HFFc6 (cell line): ENCODE measurements at places on chromosomes 2 and 18.

DNA sequence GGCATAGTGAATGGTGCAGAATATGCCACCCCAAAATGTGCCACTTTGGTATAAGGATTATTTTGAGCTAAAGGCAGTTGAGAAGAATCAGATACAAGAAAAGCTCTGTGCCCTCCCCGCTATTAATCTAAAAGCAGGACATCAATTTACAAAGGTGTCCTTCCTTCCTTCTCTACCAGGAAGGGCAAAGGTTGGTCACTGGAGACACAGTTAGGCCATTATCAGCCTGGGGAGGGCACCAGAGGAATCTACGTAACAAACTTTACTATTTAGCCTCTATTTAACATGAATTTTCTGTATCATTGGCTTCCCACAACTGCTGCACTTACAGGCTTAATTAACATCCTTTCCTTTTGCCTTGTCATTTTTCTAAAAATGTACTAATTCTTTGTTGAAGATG lies 52.6 kb downstream of the MEP1B start:
- DNase-seq, result no peak

DNA sequence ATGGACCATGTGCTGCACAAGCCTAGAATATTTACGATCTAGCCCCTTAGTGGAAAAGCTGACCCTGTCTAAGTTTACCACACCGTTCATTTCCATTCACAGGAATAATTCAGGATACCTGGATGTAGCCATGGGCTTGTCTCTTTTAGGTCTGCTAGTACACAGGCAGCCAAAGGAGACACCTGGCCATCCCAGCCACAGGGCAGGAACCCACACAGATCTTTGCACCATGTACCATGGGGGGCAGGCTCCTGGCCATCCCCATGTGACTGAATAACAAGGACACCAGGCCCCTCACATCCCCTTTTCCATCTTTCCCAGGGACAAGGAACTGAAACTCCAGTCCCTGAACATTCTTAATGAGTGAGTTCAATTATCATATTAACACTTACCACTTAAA lies 467.3 kb upstream of the MYT1L start:
- no peak for DNase-seq

DNA sequence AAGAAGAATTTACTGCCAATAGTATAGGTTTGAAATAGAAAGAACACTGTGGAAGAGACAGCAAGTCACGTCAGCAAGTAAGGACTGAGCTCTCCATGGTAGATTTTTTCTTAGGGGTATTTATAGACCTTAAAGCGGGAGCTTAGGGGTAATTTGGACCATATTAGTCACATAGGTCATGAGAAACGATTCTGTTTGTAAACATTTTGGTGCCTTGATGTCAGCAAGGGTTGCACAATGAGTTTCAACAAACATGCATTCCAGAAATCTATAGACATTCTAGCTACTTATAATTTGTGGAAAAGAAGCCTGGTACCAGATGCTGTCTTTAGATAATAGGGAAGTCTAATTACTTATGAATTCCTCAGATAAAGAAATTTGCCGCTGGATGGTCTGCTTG lies 624.7 kb downstream of the TDRD15 start:
- DNase-seq, result no peak

GRCh38 chr2:158955842-158956365 lies 12.5 kb upstream of the TANC1 start:
- no peak for DNase-seq

DNA sequence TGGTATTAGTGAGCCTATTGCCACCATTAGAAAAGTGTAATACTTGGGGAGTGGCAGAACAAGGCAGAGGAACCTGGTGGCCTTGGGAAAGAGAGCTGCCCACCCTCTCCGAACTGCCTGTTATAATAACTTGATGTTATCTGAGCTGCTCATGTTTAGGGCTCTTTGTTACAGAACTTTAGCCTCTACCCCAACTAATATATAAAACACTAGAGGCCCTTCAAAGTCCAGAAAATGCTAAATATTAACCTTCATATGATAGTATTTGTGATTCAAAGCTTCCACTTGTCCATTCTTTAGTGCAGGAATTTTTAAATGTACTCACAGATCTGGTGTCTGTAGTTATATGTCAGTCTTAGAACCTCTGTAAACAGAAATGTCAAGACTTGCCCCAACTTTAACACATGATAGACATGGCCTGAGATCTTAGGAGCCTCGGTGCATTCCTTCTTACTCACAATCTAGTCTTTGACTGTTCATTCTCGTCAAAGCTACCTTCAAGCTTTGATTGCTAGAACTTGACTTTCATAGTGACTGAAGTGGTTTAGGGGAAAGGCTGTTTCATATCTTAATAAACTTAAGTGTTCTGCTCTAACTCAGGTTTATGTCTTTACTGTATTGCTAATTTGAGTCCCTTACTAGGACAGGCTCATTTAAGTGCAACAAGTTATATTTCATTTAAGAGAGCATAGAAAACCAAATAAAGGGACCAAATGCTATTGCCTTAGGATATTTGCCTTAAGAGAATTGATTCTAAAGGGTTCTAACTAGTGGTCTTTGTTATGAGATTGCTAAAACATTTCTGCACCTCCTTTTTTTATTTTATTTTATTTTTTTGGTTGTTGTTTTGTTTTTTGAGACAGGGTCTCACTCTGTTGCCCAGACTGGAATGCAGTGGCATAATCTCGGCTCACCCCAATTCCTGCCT lies 41.6 kb downstream of the DDX1 start:
- no peak for DNase-seq
